ENCODE measurements at places on chromosomes 2 and 18. TPM values are rescaled to one million over a fixed set of nuclear protein-coding genes. Genes with fewer than 3 reads are reported as not detected.

ASIC4 gene
- 1.2 TPM for polyA plus RNA-seq

DNA sequence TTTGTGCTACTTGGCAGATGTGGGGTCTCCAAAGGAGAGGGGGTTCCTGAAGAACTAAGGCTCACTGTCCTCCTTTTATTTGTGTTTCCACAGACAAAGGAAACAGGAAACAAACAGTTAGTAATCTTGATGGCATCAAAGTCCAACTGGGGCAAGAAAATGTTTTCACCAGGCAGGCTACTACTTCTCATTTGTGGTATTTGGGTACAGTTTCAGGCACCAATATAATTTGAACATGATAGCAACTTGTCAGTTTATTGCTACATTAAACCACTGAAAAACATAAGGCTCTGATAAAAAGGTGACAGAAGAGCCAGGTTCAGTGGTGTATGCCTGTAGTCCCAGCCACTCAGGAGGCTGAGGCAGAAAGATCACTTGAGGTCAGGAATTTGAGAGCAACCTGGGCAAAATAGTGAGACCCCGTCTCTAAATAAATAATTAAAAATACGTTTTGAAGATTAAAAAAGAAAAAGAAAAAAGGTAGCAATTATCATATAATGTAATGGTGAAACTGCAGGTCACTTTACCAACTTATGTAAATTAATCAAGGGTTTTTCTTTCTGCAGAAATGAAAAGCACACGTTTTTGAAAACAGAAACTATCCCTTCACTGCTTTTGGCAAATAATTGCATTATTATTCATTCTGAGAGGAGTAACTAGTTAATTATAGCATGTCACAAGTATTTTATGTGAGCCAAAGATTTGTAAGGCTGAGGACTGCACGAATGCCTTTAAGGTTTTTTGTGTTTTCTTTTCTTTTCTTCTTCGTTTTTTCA is 157.5 kb upstream of the CAVIN2 start:
- no peak for DNase-seq

DNA sequence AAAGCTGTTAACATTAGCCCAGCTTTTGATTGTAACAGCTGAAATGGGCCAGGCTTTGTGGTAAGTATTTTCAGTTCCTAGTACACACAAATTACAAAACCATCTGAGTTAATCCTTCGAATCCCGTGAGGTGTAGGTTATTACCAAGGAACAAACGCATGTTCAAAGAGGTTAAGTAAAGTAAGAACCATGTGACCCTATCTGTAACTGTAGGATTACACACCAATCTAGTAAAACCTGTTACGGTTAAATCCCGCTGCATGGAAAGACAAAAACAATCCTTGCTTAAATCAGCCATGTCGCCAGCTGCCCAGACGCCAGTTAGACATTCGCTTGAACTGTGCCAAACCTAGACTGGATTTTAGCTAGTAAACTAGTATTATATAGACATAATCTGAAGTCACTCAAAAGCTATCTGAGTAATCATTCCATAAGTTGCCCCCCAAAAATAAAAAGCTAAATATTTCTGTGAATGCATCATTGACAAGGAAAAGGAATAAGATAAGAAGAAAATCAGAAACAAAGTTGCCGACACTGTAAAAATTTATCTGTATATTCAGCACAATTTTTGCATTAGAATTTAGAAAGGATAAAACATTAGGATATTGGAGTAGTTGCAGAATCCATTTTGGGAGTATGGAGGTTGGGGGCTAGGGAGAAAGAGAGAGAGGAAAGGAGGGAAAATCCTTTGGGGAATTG is 638.0 kb downstream of the CNTNAP5 start:
- DNase-seq, result no peak

CLASP1 gene
- polyA plus RNA-seq, result 22.6 TPM

MBOAT2 gene
- 12.0 TPM for polyA plus RNA-seq

GULP1 gene
- 0.73 TPM for polyA plus RNA-seq

DNA sequence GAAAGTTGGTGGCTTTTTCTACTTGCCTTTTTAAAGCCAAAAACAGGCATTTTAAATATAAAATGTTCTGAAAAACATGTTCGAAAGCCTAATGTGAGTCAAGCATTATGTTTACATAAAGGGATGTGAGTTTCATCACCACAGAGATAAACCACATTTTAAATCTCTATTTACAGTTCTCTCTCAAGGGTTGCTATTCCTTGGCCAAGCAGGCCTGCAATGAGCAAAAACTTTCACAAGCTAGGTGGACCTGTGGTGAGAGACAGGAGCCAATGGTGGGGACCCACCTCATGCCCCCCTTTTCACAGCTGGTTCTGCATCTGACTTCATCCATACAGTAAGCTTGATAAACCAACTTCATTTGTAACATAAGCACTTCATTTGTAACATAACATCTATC is 65.1 kb downstream of the CUL3 start:
- no peak for DNase-seq

DNA sequence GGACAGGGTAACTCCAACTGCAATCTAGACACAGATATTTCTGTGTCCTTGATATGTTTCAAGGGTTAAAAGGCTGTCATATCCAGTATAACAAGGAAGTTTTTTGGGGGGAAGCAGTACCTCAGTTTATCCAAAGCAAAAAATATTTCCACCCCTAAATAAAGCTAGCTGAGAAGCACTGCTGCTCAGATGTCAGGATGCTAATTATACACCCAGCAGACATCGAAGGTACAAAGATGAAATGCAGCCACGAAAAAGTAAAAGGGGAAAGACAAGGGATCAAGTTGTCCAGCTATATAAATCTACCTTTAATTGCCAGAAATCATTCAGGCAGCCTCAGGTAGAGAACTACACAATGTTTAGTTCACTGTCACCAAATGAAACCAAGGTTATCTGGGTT is 26.2 kb downstream of the ELAC1 start:
- no peak for DNase-seq

- no peak for DNase-seq
These were observed 67.7 kb downstream of the FAM210A start for GRCh38 chr18:13658436-13659204.

- no peak for DNase-seq
These were observed 441.7 kb downstream of the TXNL1 start for GRCh38 chr18:56196495-56197225.

HNMT gene
- 2.6 TPM for polyA plus RNA-seq

PDE6D gene
- polyA plus RNA-seq, result 49.8 TPM

DNA sequence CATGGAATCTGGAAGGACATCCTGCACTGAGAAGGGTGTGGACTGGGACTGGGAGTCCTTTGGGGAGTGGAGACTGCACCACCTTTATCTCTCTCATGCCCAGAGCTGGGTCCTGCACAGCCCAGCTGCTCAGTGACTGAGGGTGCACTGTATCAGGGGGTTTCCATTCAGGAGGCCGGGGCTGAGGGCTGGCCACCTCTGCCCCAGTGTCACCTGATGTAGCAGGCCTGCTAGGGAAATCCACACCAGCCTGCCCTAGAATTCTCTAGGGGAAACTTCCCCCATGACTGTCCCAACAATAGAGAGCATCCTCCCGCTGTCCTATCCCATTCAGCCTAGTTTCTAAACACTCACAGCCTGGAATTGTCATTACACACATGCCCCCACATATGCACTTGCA is 116.7 kb downstream of the CTIF start:
- no peak for DNase-seq

RTP5 gene
- polyA plus RNA-seq, result 5.2 TPM

- no peak for DNase-seq
These were observed 8.6 kb downstream of the SH3BP4 start for GRCh38 chr2:234960175-234961088.

DNA sequence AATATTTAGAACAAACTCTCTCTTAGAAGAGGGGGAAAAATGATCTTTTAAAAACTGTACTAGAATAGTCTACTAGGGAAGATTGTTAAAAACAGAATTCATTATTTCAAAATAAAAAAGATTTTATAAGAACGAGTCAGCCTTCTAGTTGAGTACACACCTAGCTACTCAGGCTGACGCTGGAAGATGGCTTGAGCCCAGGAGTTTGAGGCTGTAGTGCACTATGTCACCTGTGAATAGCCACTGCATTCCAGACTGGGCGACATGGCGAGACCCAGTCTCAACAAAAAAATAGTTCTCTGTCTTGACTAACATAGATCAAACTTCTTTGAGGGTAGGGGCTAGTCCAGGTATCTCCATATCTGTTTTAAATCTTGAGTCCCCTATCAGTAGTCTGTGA is 33.9 kb downstream of the ERLEC1 start:
- no peak for DNase-seq

DNA sequence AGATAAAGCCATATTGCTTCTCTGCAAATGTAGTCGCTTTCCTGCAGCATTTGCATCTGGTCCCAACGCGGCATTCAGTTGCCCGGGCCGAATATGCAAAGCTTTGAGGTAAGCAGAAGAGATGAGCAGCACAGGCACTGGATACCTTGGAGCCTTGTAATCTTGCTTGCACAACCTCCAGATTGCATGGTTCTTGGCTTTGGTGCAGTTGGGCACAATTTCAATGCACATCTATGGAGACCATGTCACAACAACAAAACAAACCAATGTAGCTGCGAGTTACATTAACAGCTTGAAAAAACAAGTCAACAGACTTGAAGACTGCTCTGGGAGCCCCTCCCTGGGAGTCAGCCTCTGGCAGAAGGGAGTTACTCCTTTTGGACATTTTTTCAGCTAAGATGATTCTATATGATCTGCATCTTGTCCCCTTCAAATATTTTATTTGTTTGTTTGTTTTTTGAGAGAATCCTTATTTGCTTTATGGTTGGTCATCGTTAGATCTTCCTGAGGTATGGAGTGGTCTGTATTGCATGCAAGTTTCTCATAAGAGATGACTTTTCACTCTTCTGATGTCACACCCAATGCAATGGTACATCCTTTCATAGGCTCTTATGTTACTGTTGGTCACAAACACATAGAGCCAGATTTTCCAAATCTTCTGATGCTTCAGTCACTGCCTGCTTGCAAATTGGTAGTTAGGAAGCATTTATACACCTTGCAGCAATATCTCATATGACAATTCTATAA is 113.5 kb downstream of the EFEMP1 start:
- DNase-seq, result no peak

GRCh38 chr2:151520976-151521375 is 111.3 kb downstream of the RIF1 start:
- DNase-seq, result no peak

DNA sequence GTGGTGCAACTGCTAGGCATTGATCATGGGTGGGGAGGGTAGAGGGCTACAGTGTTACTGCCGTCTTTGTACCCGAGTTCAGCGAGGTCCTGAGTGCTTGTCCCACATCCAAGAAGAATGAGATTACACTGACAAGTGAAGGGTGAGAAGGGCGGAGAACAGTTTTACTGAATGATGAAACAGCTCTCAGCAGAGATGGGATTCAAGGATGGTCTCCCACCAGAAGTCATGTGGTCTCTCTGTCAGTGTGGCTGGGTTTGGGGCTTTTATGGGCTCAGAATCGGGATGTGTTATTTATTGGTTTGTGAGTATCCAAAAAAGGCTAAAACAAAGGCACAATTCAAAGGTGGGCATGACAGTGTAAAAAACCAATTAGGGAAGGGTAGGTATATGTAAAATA is 10.8 kb upstream of the ASB1 start:
- DNase-seq, result no peak

PROKR1 gene
- not detected for polyA plus RNA-seq

DNA sequence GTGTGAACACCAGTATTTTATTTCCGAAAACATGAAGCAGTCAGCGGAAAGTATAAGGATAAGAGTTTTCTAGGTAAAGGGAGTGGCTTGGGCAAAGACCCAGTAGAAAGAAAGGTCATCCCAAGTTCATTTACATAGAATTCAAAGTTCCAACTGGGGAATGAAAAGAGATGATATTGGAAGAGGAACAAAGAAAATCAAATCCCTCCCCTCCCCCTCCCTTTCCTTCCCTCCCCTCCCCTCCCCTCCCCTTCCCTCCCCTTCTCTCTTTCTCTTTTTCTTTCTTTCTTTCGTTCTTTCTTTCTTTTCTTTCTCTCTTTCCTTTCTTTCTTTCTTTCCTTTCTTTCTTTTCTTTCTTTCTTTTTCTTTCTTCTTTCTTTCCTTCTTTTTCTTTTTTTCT is 675.7 kb upstream of the NRXN1 start:
- DNase-seq, result no peak

DNA sequence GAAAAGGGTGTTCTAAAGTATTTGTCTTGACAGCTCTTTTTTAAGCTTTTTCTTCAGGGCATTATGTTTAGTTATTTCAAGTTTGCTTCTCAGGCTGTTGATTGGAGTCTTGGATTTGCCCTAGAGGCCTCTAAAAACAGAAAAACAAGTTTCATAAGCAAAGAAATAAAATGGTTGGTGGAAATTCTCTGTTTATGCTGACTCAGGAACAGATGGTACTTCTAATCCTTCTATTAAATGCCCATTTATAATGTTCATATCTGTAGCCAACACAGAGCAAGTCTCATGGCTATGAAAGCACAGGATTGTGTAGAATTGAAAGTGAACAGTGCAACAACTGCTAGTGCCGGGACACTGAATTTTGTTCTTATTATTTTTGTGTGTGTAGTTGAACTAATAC is 60.4 kb downstream of the KCNJ3 start:
- DNase-seq, result no peak

DNA sequence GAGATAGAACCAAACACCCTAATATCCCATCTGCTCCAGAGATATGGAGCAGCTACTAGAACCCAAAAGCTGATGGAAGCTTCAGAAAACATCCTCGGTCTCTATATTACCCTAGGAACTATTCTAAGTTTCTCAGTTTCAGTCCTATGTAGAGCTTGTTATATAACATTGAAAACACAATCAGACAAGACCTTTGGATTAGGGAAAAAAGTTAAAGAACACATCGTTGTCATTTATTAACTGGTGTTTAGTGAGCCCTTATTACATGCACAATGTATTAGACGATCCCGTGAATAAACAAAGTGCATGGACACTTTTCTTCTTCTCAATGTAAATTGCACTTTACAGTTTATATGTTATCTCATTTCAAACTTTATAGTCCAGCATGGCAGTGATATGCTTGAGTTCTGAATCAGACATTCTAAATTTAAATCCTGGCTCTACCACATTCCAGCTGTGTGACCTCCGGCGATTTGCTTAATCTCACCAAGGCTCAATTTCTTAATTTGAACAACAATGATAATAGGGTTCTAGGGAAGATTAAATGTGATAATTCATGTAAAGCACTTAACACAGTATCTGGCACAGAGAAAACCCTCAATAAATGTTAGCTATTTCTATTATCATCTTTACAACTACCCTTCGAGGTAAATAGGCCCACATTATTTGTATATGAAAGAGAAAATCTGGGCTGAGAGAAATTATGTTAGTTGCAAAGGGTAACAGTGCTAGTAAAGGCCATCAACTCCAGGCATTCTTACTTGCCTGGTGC is 83.6 kb upstream of the PIK3C3 start:
- no peak for DNase-seq

GRCh38 chr2:68429311-68429826 is 37.7 kb downstream of the FBXO48 start:
- DNase-seq, result no peak

CASP10 gene
- polyA plus RNA-seq, result 1.1 TPM

TRABD2A gene
- 0.90 TPM for polyA plus RNA-seq

EML6 gene
- polyA plus RNA-seq, result 0.58 TPM
